ENCODE measurements at places on chromosomes 3 and 15.
A peak's percentile ranks its signal among the peaks of the same experiment; 100 is the strongest.

- DNase-seq: no peak
Measured at GRCh38 chr3:98240131-98240530, 23.9 kb upstream of the OR5H6 start.

DNA sequence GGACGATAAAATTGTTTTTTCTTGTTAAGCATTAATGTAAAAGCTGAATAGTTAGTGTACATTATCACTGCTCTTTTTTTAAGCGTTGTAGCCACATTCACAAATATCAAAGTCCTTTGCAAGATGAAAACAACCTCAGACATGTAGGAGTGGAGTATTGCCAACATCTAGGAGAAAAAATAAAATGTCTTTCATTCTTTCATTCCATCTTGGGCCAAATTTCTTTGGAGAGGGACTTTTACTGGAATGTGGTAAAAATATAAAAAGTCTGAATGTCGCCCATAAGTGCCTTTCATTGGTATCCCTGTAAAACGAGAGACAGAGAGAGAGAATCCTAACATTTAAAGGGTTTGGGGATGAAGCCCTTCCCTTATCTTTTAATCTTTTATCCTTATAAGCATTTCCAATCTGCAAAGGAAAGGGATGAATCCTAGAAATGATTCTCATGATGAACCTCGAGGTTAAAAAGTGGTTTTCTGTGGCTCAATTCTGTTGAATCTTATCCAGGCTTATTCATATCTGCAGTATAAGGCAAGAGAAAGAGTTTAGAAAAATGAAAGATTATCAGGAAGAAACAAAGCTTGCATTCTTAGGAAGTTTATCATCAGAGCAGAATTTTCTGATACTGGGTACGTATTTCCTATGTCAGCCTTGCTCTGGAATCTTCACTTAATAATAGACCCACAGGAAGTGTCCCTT lies 1031.7 kb downstream of the MCTP2 start:
- DNase-seq: no peak

GRCh38 chr3:195522254-195523023 lies 20.7 kb downstream of the PPP1R2 start:
- DNase-seq: no peak

GRCh38 chr3:128879991-128880390 lies 571 bp downstream of the ACAD9 start:
- DNase-seq: no peak

DNA sequence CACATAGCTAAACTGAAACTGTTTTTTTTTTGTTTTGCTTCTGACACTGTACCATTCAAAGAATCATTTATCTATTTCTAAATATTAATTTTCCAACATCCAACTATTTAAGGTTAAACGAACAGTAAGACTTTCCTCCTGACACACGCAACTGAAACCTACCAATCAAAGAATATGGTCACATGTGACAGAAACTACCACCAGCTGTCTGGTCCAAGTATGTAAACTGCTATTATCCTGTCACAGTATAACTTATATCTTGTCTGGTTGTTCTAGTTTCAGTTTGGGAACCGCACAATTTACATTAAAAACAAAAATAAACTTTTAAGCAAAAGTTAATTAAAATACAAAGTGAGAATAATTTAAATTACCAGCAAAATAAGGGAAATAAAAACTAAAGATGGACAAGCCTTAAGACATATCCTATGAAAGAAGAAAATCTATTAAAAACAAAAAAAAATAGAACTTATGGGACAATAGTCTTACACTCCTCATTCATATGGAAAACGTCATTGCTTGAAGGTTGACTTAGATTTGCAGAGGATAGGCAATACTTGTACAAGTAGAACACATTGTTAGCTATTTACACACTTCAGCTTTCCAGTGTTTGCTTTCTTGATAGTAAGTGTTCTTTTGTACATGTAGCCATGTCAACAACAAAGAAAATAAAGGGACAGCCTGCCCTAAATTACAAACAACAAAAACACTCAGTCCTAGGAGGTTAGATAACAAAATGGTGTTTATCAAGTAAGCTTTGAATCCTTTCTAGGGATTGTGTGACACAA lies 26.8 kb upstream of the CHRM5 start:
- no peak for DNase-seq

DNA sequence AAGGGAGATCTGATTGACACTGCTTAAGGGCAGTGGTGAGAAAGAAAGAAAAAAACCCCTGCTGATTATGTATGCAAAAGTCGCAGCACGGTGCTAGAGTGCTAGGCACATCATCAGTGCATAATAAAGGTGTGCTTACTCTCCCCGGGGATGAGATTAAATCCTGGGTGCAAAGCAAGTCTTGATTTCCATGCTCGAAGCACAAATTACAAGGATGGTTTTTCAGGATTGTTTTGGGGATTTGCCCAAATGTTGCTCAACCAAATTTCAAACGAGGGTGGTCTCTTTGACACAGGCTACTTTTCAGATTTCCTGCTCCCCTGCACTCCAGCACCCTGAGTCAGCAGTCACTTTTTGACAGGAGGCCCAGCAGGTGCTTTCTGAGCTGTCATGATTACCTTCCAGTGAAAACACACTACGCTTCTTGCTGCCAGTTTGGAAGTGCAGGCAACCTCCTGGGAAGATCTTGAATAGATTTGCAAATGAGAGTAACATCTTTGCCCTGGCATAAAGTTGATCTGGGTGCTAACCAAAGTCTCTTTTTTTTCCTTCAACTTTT lies 167.5 kb upstream of the TRIM42 start:
- no peak for DNase-seq

DNA sequence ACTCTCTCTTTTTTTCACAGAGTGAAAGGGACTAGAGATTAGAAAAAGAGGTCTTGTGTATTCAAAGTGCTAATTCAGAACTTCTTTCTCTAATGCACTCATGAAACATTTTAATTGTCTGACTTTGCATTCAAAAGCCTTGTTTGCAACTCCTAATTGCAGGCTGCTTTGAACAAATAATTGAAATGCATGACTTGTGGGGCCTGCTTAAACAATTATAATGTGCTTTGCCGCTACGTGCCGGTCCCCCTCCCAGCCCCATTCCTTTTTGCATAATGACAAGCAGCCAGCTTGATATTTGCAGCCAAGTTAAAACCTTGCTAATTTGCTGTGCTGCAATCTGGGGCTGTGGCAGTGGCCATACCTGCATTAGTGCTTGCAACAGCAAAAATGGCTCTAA lies 114.5 kb downstream of the FOXB1 start:
- no peak for DNase-seq

GRCh38 chr3:31957106-31957505 lies 24.0 kb downstream of the OSBPL10 start:
- DNase-seq: no peak

DNA sequence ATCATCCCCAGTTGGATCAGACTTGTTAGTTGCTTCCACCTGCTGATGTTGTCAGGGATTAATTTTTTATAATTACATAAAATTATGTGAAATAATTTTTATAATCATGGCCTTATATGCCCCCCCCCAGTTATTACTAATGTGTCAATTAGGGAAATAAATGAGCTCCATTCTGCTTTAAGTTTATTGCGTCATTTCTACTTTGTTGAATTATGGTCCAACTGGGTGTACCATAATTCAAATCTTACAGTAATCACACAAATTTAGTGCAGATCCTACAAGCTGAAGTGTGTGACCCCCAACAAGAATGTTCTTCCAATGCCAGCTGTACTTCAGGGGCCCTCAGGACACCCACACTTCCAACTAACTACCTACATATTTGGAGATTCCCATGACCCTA lies 7.5 kb upstream of the NDN start:
- no peak for DNase-seq

DNA sequence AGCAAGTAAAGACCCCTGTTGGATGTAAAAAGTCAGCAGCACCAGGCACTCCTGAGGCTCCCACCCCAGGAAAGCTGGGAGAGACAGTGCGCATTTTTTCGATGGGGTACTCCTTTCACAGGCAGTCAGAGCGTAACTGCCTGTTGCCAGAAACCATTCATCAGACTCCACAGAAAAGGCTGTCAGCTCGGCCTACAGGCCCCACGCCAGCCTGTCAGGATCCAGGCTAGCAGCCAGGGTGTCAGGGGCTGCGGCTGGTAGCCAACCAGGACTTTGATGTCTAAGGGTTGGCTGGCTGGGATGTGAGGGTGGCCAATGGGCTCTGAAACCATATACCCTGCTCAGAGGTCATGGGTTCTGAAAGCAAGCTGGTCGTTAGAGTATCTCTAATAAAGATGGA lies 164.5 kb downstream of the WNT5A start:
- no peak for DNase-seq

GRCh38 chr3:71582612-71583565 lies 639 bp downstream of the FOXP1 start:
- peak; percentile 38 for DNase-seq

DNA sequence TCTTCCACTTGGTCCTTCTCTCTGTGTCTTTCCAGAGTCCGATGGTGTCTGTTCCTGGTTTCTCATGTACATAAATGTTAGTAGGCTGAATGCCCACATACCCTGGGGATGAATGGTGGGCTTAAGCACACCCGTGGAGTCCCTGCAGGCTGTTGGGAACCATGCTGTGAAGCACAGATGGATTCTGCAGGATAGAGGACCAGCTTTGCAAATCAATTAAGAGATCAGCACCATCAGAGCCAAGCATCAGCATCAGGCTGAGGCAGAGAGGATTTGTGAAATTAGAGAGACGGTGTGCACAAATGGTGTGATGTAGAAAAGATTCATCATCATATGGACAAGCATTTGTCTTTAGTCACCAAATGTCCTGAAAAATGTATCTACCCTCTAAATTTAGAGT lies 127.1 kb downstream of the SV2B start:
- DNase-seq: no peak

DNA sequence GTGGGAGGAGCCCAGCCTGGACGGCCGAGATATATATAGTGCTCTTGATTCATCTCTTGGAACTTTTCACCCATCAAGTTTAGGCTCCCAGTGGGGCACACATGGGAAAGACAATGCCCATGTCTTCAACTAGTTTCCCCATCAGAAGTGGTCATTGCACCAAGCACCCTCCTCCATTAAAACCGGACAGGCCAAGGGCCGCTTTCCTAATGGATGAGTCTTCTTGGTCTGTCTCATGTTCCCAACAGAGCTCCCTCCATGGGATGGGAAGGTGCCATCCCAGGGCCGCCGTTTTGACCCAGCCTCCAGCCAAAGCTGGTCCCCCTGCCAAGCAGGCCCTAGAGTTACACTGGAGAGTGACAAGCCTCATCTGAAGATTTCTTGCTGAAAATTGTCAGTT lies 34.7 kb upstream of the UBE2Q2 start:
- no peak for DNase-seq

DNA sequence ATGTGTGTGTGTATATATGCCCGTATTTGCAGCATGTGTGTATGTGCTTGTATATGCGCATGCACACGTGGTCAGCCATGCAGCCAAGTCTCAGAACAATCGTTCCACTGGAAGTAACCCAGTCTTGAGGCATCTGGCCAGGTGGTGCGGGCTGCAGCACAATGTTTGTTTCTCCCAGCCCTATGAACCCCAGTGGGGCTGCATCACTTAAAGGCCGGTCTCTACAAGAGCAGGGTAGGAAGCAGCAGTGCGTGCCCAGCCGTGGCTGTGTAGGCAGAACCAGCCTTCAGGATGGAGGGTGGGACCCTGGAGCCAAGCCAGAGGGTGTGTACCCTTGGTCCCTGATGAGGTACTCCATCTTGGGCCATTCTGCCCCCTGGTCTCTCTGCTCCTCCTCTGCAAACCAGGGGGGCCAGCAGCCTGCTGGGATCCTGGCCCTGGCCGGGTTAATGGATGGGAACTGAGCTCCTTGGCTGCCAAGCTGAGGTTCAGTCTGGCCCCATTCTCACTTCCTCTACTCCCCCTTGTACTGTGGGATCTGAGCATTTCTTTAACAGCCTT lies 11.8 kb downstream of the KLF13 start:
- DNase-seq: no peak

DNA sequence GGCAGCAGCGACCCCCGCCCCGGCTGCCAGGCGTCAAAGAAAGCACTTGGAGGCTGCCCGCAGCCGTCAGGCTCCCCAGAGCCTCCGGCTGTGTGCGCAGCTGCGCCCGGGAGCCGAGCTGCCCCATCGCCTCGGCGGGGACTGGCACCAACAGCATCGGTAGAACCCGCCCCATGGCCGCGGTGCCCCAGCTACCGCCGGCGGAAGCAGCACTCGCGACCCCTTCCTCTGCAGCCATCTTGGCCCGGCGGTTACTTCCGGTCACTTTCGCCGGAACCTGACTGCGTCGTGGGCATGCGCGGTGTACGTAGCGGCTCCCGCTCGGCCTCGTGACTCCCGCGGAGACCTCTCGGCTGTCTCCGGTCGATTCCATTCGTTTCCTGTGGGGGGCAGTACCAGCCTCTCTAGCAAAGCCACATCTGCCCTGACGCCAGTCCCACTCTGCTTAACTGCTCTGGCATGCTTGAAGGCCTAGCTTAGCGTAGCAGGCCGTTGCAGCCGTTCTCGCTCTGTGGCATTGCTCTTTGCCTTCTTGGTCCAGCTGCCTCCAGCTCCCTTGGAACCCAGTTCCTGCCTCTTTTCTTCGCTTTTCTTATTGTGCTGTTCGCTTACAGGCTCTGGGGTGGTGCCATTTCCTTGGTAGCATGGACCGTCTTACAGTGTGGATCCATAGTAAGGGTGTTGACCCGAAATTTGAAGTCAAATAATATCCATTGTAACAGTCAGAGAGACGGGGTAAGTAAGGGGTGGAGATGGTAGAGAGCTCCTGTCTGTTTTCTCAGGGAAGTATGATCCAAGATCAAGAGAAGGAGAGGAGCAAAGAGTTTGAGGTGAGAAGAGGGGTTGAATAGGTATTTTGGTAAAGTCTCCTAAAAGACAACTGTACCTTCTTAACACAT lies at the start of gene SPG11:
Gene SPG11 (minus strand): TSS at position 253 of the 899 bp plus-strand sequence. CDS start 15 bp downstream, at position 238.
- peak; percentile 95 for DNase-seq

DNA sequence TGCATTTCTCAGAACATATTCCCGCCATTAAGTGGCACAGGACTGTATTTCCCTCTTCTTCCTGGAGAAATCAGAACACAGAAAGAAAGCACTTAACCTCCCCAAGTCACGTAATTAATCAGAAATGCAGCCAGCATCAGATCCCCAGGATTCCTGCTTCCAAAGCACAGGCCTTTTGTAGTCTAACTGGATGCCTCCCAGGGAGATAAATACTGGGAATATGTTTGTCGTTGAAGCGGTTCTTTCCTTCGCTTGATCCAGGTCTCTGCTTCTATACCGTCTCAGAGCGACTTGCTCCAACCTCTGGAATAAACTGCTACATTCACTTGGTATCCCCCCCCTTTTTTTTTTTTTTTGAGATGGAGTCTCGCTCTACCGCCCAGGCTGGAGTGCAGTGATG lies 198.6 kb downstream of the KBTBD8 start:
- no peak for DNase-seq

DNA sequence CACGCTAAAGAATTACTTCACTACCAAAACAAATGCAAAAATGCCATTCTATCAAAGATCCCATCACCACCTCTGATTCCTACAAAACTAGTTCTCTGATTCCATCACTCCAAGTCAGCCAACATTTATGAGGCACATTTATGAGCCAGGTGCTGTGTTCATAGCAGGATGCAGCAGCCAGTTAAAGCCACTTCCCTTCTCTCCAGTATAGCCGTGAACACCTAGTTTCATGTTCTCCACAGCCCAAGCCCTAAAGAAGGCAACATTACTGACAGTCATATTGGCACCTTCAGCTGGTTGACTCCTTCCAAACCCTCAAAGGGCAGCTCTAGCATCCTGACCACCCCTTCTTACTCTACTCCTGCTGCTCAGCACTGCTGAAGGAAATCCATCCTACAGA lies 36.4 kb downstream of the RYK start:
- DNase-seq: no peak

GRCh38 chr3:163655021-163655420 lies 1423.3 kb downstream of the SI start:
- DNase-seq: no peak

GRCh38 chr15:79680720-79681119 lies 216.1 kb downstream of the MTHFS start:
- no peak for DNase-seq

GRCh38 chr3:13539671-13540070 lies 9.3 kb upstream of the FBLN2 start:
- no peak for DNase-seq

All from HL-60 (cell line).